ENCODE measurements at places on chromosomes 3 and 15.

- H3K4me1 ChIP-seq = no peaks in the 10 kb centered on the region
- no peak overlapping the region for H3K27ac ChIP-seq
- no peaks in the 10 kb centered on the region for H3K27me3 ChIP-seq
- DNase-seq = no peak
- H3K36me3 ChIP-seq = no peaks in the 10 kb centered on the region
Observed at GRCh38 chr3:68345781-68346180, 586.6 kb downstream of the TAFA4 start.

GRCh38 chr15:71362987-71363968 lies 248.0 kb downstream of the THSD4 start:
- H3K4me1 ChIP-seq = no peaks in the 10 kb centered on the region
- 0 out of 2 replicates have a peak, but pooled peaks cover 2% of the 10 kb centered on the region for H3K36me3 ChIP-seq
- no peaks in the 10 kb centered on the region for H3K27me3 ChIP-seq
- H3K4me3 ChIP-seq = no peak overlapping the region
- no peak overlapping the region for H3K27ac ChIP-seq

GRCh38 chr15:89998141-89998661 lies 2.9 kb upstream of the ZNF710 start:
- peak overlapping the region; percentile 79 for H3K27ac ChIP-seq
- peak; percentile 87 for DNase-seq
- no peaks in the 10 kb centered on the region for H3K36me3 ChIP-seq
- peaks cover 41% of the 10 kb centered on the region for H3K4me1 ChIP-seq
- H3K4me3 ChIP-seq = no peak overlapping the region
- no peaks in the 10 kb centered on the region for H3K27me3 ChIP-seq

DNA sequence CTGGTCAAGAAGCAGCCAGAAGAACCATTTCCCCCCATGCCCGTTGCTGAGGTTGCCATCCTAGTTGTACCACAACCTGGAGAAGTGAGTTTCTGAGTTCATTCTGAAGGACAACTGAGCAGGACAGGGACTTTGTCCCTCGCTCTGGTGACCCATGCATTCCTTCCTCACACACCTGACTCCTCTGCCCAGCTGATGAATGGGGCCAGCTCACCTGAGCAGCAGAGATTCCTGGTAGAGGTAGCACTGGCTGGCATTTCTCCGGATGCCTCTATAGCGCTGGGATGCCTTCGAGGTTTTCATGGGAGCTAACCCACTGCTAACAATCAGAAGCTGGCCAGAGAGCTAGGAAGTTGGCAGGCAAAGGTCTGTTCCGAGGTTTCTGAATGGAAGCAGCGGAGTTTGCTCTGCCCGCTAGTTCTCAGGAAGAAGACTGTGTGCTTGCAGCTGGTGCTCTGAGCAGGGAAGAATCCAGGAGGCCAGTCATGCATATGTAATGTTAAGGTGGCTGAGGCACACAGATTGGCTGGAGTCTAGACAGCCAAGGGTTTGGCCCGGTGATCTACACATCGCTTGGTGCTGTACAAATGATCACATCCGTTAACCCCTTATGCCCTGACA lies at the start of gene TMC3:
Gene TMC3, minus strand, starts transcription at position 439 of the 621 bp plus-strand sequence. Its CDS starts 136 bp downstream, at position 303.
- H3K27me3 ChIP-seq = peaks cover 35% of the 10 kb centered on the region
- no peak within 1 kb of the TSS for H3K4me3 ChIP-seq
- no peaks in the 10 kb centered on the region for H3K36me3 ChIP-seq
- DNase-seq = no peak

- no peaks in the 10 kb centered on the region for H3K27me3 ChIP-seq
- H3K4me3 ChIP-seq = no peak overlapping the region
- H3K27ac ChIP-seq = no peak overlapping the region
- DNase-seq = no peak
- no peaks in the 10 kb centered on the region for H3K36me3 ChIP-seq
- H3K4me1 ChIP-seq = peaks cover 4% of the 10 kb centered on the region
Observed at GRCh38 chr3:52302426-52303145, 13.5 kb upstream of the DNAH1 start.

- DNase-seq = peak; percentile 74
- H3K27ac ChIP-seq = no peak overlapping the region
- H3K4me1 ChIP-seq = no peaks in the 10 kb centered on the region
- H3K4me3 ChIP-seq = no peak overlapping the region
Observed at GRCh38 chr3:188749010-188749617, 422.7 kb upstream of the TPRG1 start.

- H3K4me3 ChIP-seq = no peak overlapping the region
- H3K27me3 ChIP-seq = no peaks in the 10 kb centered on the region
- H3K36me3 ChIP-seq = no peaks in the 10 kb centered on the region
- no peak overlapping the region for H3K27ac ChIP-seq
- peaks cover 23% of the 10 kb centered on the region for H3K4me1 ChIP-seq
- no peak for DNase-seq
Observed at GRCh38 chr15:78004222-78004727, 73.2 kb downstream of the TBC1D2B start.

DNA sequence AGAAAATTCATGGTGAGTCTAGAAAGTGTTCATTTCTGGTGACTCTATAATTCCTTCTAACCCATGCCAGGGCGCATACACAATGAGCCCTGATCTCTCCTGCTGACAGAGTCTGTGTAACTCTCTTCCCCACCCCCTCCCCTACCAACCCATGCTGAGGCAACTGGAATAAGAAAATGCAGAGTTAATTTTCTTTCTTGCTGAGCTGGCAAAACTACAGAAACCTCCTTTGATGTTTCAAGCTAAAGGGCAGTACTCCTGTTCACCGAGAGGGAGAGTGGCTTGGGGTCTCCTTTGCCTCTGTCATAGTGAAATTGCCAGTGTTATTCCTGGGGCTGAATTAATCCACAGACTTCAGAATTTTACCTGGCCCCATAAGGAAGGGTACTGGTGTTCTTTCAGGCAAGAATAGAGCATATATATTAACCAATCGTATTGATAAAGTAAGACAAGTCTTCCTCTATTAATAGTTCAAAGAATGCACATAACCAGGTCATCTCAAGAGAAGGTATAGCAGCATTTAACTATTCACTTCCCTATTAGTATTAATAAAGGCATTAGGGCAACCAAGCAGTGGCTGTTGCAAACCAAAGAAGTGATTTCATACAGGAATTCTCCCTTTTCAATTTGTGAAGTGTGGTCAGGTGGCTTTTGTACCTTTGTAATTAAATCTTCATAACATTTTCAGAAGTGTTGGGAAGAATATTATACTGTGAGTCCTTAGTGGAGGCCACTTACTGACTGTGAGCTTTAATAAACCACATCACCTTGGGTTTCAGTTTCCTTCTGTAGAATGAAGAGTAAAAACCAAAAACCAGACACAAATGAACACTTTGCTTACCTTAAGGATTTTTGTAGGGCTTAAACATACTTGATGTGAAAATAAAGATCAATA lies 4.1 kb downstream of the GAP43 start:
- H3K4me1 ChIP-seq = no peaks in the 10 kb centered on the region
- no peak overlapping the region for H3K27ac ChIP-seq
- H3K4me3 ChIP-seq = no peak overlapping the region
- no peak for DNase-seq
- H3K36me3 ChIP-seq = no peaks in the 10 kb centered on the region
- H3K27me3 ChIP-seq = peaks cover 31% of the 10 kb centered on the region

DNA sequence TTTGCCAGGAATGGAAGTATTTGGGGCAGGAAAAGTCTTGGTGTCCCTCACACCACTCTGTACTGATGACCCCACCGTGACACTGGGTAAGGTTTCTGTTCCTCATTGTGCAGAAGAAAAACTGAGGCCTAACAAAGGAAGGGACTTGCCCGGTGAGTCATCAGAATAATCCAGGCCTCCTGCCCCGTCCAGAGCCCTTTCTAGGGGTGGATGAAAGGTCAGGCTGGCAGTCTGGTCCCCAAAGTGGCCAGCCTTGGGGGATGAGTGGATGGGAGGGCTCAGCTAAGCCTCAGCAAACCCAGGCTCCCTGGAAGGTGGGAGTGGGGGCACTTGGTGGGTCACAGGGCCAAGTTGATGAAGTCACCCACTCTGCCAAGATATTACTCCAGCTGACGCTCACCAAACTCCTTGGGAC lies 2.3 kb upstream of the DNAH1 start:
- H3K4me3 ChIP-seq = no peak overlapping the region
- no peaks in the 10 kb centered on the region for H3K36me3 ChIP-seq
- H3K4me1 ChIP-seq = peaks cover 10% of the 10 kb centered on the region
- no peaks in the 10 kb centered on the region for H3K27me3 ChIP-seq

- H3K4me3 ChIP-seq = no peak overlapping the region
- no peaks in the 10 kb centered on the region for H3K4me1 ChIP-seq
- no peak for DNase-seq
- no peaks in the 10 kb centered on the region for H3K27me3 ChIP-seq
Observed at GRCh38 chr3:74357881-74358280, 256.6 kb downstream of the CNTN3 start.

DNA sequence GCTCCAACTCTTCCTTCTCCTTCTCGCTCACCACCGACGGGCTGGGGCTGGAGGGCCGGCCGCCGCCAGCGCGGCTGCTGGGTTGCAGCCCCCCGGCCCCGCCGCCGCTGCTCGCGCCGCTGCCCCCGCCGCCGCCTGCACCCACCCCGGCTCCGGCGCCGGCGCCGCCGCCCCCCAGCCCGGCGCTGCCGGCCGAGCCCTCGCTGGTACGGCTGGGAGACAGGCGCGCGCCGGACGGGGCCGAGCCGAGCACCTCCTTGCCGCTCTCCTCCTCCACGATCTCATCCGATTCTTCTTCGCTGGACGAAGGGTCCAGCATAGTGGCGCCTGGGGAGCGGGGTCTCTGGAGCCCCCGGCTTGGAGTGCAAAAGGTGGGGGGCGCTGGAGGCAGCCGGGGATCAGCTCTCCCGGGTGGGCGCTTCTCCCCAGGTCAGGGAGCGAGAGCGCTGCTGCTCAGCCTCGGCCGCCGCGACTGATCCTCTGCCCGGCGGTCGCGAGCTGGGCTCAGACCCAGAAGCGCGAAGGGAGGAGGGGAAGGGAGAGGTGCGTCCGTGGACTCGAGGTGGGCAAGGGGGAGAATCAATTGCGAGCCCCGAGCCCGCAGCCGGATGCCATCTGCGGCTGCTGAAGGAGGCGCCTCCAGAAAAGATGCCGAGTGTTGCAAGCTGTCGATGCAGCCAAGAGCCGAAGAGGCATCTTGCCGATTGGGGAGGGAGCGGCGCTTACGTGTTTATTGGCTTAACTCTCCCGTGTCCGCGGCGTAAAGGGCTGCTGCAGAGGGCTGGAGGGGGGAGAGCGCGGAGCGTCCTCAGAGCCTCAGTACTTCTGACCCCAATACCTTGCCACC lies at the start of gene CADPS:
Gene CADPS, minus strand, starts transcription at position 706 of the 847 bp plus-strand sequence. Its CDS starts 387 bp downstream, at position 319.
- no peak within 1 kb of the TSS for H3K27ac ChIP-seq
- no peak within 1 kb of the TSS for H3K4me3 ChIP-seq
- 0 out of 2 replicates have a peak, but pooled peaks cover 4% of the 10 kb centered on the region for H3K4me1 ChIP-seq
- no peak for DNase-seq
- H3K27me3 ChIP-seq = peaks cover 22% of the 10 kb centered on the region

GRCh38 chr15:85614059-85614458 lies 180.7 kb downstream of the KLHL25 start:
- H3K4me3 ChIP-seq = no peak overlapping the region
- H3K27me3 ChIP-seq = no peaks in the 10 kb centered on the region
- H3K36me3 ChIP-seq = no peaks in the 10 kb centered on the region
- H3K27ac ChIP-seq = no peak overlapping the region

GRCh38 chr3:53092942-53093341 lies 37.3 kb downstream of the RFT1 start:
- peaks cover 15% of the 10 kb centered on the region for H3K36me3 ChIP-seq
- H3K4me1 ChIP-seq = no peaks in the 10 kb centered on the region
- no peaks in the 10 kb centered on the region for H3K27me3 ChIP-seq

DNA sequence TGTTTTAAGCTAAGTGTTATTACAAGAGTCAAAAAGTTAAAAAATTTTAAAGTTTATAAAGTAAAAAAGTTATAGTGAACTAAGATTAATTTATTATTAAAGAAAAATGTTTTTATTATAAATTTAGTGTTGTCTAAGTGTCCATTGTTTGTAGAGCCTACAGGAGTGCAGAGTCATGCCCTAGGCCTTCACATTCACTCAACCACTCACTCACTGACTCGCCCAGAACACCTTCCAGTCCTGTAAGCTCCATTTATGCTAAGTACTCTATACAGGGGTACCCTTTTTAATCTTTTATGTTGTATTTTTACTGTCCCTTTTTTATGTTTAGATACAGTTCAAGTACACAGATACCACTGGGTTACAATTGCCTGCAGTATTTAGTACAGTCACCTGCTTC lies 37.2 kb downstream of the EEFSEC start:
- H3K4me1 ChIP-seq = peaks cover 4% of the 10 kb centered on the region
- no peaks in the 10 kb centered on the region for H3K36me3 ChIP-seq
- peak overlapping the region; percentile 49 for H3K27ac ChIP-seq
- no peaks in the 10 kb centered on the region for H3K27me3 ChIP-seq
